ENCODE measurements at places on chromosomes 6 and 20.

DNA sequence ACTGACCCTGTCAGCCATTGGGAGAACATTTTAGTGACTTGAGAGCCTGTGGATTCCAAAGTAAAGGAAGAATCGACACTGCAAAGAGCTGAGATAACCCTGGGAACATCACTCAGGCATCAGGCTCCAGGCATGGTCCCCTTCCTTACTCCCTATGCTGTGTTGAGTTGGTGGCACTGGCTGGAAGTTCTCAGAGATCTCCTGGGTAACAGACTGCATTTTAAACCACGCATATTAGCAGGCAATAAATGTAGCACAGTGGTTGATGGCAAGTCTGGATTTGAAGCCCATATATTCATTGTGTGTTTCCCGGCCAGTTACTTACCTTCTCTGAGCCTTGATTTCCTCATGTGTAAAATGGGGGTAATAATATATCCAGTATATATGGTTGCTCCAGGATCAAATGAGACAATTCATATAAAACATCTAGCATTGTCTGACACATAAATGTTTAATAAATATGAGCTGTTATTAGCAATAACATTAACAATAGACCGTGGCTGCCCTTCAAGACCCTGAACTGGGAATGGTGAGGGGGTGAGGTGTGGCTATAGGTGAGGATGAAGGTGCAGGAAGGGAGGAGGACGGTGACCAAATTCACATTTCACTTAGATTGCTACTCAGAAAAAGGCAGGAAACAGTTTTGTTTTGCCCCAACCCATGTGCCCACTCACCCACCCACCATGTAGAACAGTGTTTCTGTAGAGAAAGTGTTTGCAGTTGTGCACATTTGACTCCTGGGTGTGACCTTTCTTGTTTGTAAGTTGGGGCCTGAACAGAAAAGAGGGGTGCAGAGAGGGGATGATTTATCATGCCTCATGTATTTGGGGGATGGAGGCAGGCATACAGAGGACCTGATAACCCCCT is 2.1 kb downstream of the PLCG1 start:
- no peak for DNase-seq

DNA sequence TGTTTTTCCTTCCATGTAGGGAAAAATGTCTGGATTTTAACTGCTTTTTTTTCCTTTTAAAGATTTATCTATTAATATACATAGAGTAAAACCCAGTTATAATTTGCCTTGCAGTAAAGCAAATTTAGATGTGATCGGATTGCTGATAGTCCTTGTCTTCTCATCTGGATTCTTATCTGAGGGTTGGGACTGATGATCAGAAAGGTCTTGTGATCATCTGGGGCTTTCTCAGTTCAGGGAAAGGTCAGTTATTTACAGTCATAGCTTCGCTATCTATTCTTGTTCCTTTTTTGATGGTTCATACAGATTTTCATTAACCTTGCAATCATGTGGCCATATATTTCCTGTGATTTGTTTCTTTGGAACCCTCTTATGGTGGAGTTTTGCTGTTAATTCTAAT is 63.8 kb upstream of the CLDN20 start:
- DNase-seq: no peak

DNA sequence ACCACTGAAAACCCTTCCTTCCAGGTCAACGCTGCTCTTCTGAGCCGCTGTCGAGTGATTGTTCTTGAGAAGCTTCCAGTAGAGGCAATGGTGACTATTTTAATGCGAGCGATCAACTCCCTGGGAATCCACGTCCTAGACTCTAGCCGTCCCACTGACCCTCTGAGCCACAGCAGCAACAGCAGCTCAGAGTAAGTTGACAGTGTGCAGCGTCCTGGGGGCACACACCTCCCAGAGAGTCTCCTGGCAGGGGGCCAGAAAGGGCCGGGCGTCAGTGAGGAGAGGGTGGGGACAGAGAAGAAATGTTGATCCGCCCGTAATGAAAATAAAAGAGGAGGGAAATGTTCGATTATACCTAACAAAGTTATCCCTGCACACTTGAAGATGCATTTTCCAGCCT is 5.0 kb downstream of the WRNIP1 start:
- DNase-seq: no peak

DNA sequence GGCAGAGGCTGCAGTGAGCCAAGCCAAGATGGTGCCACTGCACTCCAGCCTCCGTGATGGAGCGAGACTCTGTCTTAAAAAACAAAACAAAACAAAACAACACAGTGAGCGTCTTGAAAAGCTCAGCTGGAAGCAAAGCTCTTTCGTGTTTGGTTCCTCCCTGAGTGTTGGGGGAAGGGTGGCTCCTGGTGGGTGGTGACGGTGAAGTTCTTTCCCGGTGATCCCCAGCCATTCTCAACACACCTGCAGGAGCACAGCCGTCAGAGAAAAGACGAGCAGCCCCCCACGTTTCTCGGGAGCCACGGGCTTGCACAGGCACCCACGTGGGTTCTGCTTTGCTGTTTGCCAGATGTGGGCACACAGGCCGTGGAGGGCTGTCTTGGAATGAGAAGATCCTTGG is 3.2 kb downstream of the BHLHE23 start:
- DNase-seq: no peak

GRCh38 chr6:16124198-16125180 is 4.4 kb upstream of the MYLIP start:
- no peak for DNase-seq

- no peak for DNase-seq
Measured at GRCh38 chr6:138201836-138202235, 16.5 kb downstream of the PBOV1 start.

GRCh38 chr20:41049451-41049850 is 20.8 kb downstream of the TOP1 start:
- no peak for DNase-seq

DNA sequence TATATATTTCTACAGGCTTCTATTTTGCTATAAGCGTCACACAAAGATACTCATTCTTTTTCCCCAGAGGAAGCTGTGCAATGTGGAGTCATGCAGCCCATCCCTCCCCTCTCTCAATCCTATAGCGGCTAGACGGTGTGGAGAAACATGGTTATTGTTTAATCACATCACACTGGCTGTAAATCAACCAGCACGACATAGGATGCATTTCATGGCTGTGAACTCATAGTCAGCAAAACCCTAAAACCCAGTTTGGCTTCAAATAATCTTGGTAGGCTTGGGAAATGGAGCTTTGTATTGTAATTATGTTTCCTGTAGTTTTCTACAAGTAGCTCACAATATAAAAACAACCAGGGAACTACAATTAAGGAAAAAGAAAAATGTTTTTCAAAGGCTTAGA is 16.8 kb downstream of the FOXC1 start:
- DNase-seq: no peak

GRCh38 chr20:36439040-36439730 is 102.1 kb upstream of the MYL9 start:
- no peak for DNase-seq

GRCh38 chr6:44837255-44837654 is 449.7 kb downstream of the CDC5L start:
- DNase-seq: no peak

DNA sequence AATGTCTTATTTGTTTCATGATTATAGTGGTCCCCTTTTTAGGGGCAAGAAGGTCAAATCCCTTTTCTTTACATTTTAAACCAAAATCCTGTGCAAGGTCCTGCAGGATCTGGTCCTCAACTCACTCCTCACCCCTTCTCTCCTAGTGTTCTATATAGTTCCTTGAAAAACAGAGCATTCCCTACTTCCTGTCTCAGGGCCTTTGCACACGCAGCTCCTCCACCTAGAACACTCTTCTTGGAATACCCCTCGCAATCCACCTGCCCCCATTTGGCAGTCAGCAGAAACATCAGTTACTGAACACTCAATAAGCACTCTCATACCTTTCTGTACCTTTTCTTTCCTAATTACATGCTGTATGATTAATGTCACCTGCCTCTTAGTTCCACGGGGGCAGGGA is 3.2 kb upstream of the ATP5F1E start:
- DNase-seq: no peak

- no peak for DNase-seq
Measured at GRCh38 chr20:10660661-10661060, 13.1 kb downstream of the JAG1 start.

DNA sequence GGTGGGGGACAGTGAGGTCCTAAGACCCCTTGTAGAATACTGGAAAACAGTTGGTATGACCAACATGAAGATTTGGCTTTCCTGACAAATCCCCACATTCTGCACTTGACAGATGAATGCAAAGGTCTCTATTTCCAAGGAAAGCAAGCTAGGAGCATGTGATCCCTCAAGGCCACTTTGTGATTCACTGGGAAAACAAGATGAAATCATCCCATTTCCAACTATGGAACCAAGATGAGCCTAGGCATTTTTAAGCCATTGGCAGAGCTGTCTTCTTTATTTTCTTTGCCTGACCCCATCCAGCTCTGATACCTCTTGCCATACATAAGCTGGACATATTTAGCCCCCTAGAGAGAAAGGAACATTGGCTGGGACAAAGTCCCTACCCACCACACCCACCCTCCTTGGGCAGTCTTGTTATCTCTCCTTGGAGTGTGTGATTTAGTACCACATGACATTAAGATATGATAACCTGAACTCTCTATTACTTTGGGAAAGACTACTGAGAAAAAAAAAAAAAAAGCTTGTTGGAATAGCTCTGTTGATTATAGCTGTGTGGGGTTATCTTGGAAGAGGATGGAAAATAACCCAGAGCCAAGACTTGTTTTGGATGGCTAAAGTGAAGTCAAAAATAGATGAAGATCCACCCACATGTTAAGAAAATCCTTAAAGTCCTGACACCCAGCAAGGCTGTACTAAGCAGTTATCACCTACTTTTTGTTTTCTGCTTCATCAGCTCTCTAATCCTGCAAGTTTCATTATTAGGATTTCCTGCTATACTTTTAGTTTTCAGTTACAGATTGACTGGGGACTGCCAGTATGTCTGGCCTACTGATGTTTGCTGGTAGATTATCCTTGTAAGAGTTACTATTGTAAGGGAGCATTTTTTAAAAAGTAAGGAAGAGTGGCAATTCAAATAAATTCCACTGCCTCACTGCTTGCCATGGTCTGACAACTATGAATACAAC is 90.1 kb upstream of the PREP start:
- no peak for DNase-seq

Data from NCI-H1436 treated with DMSO at 0.1 percent for 48 hours (cell line).